ENCODE measurements at places on chromosomes 7 and 10.

- no peak for DNase-seq
Measured at GRCh38 chr10:103673606-103674005, 180.1 kb downstream of the NEURL1 start.

DNA sequence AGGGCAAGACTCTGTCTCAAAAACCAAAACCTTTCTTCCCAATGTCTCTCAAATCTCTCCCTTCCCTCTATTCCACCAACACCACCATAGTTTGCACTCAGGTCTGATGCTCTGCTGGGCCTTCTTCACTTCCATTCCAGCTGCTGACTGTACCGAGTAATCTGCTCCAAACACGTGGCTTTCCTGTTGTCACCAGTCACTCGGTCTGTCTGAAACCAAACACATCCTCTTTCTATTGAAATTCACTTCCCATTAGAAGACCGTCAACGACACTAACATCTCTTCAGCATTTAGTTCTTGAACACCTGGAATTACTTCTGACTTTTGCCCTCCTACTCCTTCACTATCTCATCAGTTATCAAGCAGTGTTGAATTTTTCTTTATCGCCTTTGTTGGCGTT is 4.7 kb upstream of the NRF1 start:
- DNase-seq, result no peak

- no peak for DNase-seq
Measured at GRCh38 chr10:43399320-43400310, 9.4 kb downstream of the HNRNPF start.

DNA sequence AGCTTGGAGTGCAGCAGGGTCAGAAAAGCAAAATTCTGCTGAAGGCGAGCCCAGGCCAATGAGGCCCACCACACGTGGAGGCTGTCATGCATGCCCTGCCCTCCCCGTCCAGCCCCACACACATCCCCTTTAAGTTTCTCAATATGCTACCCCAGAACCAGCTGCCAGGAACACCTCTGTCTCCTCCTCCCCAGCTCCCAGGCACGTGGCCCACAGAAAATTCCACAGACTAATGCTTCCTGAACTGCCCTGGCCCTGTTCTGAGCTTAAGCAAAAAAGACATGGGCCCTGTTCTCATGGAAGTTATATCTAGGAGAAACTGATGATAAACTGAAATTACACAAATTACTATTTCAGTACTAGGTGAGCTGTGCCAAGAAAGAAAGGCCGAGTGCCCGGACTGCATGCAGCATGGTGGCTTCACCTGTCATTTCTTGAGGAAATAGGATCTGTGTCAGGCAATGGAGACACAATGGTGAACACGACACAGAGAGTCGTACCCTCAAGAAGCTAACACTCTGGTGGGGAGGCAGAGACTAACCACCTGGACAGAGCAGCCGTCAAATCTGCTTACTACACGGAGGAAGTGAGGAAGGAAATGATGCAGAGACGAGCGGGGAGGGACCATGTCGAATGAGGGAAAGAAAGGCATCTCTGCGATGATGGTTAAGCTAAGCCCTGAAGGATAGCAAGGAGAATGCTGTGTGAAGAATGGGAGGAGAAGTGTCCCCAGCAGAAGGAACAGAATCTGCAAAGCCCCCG is 44.5 kb downstream of the PODXL start:
- DNase-seq, result no peak

DNA sequence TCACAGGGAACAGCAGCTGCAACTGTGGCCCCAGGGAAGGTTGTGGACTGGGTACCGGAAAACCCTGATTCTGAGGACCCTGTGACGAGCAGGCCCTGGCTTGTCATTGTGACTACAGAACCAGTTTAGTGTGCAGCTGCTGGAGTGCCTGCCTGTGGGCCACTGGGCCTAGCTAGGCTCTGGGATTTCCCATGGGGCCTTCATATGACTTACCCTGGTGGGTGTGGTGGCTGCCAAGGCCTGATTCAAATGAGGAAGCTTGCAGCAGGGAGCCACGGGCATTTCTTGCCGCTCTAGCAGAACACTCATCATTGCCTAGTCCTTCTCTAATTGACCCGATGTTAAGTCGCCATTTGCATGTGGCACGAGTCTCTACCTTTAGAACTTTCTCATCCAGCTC is 14.7 kb upstream of the CAMK2G start:
- peak; percentile 19 for DNase-seq

DNA sequence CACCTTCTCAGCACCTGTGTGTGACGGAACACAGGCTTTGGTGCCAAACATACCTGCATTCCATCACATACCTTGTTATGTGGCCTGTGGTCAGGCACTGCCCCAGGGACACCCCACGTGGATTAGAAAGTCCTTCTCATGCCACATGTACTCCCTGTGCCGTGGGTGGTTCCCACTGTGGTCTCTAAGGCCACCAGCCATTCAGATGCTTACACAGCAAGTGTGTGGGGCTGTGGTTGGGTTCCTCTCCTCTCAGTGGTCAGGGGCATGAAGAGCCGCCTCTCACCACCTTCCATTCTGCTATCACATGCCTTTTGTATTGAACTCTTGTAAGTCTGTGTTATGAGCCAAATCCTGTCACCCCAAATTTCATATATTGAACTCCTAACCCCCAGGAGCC is 85.1 kb upstream of the IGFBP3 start:
- DNase-seq, result no peak
